T47D (cell line): ENCODE measurements at places on chromosomes 11 and 22.

GRCh38 chr11:5891216-5891800 lies 1.7 kb upstream of the OR52E5 start:
- DNase-seq, result peak; percentile 9

- DNase-seq, result no peak
Measured at GRCh38 chr11:34653031-34653430, 32.1 kb downstream of the EHF start.

- no peak for DNase-seq
Measured at GRCh38 chr11:80533463-80533862, 1092.6 kb upstream of the TENM4 start.

- no peak for DNase-seq
Measured at GRCh38 chr22:41264408-41264941, 21.5 kb downstream of the RANGAP1 start.

- DNase-seq, result no peak
Measured at GRCh38 chr11:68689737-68690625, 5.6 kb downstream of the GAL start.

GRCh38 chr11:128521682-128522054 lies 65.7 kb downstream of the ETS1 start:
- DNase-seq, result no peak

DNA sequence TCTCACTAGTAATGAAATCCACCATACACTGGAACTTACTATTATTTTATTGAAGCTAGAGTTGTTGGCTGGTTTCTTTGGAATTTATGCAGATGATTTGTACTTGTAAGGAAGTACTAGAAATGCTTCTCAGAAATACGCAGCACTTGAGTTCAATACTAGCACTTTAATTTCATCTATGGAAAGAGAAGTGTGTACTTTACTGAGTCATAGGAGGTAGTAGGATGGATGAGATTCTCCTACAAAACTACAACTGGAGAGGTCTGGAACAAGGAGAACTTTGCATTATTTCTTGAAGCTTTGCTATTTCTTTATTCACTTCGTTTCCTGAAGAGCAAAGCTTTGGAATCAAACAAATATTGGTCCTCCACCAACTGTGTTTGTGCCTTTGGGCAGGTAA lies 44.1 kb upstream of the CCDC90B start:
- DNase-seq, result no peak

GRCh38 chr11:20238712-20239111 lies 78.4 kb upstream of the DBX1 start:
- no peak for DNase-seq

- DNase-seq, result no peak
Measured at GRCh38 chr11:113472471-113472870, 2.7 kb downstream of the DRD2 start.

GRCh38 chr11:121936370-121936769 lies 179.6 kb downstream of the BLID start:
- DNase-seq, result no peak

GRCh38 chr22:20922141-20922751 lies 5.0 kb downstream of the CRKL start:
- DNase-seq, result peak; percentile 18

DNA sequence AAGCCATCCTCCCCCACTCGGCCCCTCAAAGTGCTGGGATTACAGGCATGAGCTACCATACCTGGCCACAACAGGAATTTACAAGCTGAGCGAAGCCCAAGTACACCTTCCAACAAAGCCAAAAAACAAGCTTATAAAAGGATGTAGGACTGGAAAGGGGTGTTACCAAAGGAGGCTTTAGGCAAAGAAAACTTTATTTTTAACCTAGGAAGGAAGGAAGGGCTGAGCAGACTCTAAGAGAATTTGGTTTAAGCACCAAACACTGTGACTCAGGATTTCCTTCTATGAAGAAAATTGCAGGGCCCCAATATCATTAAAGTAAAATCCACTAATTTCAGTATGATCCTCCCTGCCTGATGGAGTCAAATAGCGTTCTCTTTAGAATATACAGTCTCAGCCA lies 12.1 kb downstream of the DENND5A start:
- no peak for DNase-seq

- DNase-seq, result no peak
Measured at GRCh38 chr11:64864473-64865285, 13.7 kb downstream of the EHD1 start.

GRCh38 chr11:64742087-64742888 lies 1.7 kb downstream of the RASGRP2 start:
- DNase-seq, result no peak

DNA sequence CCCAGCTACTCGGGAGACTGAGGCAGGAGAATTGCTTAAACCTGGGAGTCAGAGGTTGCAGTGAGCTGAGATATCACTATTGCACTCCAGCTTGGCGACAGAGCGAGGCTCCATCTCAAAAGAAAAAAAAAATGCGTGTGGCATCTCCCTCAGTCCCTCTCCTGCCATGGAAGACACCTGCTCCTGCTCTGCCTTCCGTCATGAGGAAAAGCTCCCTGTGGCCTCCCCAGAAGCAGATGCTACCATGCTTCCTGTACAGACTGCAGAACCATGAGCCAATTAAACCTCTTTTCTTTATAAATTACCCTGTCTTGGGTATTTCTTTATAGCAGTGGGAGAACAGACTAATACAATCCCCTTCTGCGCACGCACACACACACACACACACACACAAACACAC lies 249.4 kb downstream of the MN1 start:
- DNase-seq, result no peak

GRCh38 chr11:133500435-133500834 lies 31.9 kb downstream of the OPCML start:
- no peak for DNase-seq
